ENCODE measurements at places on chromosomes 3 and 15.

- DNase-seq, result peak; percentile 26
These were observed 47.6 kb downstream of the TXNRD3 start for GRCh38 chr3:126607214-126607908.

- no peak for DNase-seq
These were observed 133.6 kb downstream of the TMEM108 start for GRCh38 chr3:133171831-133172230.

DNA sequence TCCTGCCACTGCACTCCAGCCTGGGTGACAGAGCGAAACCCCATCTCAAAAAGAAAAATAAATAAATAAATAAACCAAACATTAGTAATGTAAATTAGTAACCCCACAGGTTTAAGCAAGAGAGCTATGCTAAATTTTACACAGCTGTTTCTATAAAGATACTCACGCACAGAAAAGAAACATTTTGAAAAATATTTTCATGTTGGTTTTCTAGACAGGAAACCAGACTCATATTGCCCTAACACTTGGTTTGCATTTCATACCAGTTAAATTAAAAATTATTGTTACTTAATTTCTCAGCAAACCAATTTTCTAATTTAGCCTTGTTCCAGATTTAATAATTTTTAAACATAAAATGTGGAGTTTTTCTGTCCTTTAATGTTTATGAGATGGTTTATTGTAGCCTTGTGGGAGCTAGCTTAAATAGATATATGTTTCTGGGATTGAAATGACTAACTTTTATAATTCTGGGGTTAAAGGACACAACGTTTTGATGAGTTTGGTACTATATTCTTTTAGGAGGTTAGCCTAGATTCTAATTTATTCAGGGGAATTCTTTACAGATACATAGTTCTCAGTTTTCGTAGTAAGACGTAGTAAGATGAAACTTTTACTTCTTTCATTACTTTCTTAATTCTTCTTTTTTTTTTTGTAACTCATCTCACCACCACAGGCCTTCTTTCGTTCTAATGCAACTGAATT lies 42.6 kb upstream of the SLC4A7 start:
- no peak for DNase-seq

DNA sequence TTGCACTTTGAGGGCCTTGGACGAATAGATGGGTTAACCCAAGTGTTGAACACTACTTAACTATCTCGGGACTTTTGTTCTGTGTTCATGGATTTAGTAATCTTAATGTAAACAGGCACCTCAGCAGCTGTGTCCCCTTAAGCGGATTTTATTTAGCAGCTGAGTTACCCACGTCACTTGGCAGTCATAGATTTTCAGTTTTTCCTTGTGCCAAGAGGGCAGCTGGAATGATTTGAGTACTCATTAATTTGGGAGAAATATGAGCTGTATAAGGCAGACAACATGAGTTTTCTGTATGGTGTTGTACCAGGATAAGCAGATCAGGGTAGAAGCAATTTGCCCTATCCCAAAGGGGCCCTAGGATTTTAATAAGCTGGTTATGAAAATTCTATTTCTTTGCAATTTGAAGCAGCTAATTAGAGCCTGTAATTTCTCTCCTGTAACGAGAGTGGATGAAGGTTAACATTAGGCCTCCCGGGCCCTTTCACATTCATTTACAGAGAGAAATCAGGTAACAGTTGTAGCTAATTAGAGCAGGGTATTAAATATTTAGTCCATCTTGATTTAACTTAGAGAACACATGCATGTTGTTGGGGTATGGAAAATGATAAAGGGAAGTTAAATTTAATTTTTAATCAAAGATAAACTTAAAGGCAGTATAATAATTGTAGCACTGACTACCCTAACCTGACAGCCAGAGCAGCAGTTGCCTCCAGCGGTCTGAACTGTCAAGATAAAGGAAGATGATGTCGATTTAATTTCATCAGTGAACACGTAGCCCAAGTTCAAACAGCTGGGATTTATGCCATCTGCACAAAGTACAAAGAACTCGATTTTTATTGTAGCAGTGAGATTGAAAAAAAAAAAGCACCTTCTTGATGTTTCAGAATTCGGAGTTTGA lies 194.5 kb downstream of the LRTM1 start:
- no peak for DNase-seq

GRCh38 chr3:104396974-104397669 lies 969.6 kb upstream of the ALCAM start:
- no peak for DNase-seq

- no peak for DNase-seq
These were observed 43.3 kb downstream of the RBMS3 start for GRCh38 chr3:29324180-29324651.

DNA sequence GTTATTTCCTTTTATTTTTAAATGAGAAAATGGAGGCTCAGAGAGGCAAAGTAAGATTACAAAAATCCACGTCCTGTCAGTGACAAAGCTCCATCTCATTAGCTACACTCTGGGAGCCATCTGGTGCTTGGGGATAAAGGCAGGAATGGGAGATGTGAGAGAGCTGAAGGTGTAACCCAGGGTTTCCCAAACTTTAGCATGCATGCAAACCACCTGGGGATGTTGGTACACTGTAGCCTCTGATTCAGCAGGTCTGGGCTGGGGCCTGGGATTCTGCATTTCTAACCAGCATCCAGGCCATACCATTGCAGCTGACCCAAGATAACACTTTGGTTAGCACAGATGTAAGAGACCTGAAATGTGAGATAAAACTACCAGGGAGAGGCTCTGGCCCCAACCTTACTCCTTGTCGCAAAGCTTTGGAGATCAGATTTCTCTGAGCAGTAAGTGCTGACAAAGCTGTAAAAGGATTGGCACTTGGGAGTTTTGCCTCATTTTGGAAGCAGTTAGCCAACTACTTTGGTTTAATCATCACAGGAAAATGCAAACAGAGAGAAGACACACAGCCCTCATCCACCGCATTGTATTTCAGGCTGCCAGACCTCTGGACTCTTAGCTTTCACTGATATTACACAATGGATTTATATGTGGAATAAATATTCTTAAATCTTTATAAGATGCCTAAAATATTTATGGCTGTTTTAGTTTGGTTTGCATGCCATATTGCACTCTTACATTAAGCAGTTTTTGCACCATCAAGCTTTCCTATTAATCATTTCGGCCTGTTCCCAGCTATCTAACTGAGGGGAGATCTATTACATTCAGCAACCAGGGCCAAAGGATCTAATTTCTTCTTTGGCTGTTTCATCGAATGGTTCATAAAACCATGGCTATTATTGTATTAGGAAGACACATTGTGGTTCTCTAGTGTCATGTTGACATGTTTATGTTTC lies 263.0 kb downstream of the EBLN2 start:
- DNase-seq, result no peak

GRCh38 chr3:127688416-127689265 lies 15.9 kb downstream of the ABTB1 start:
- DNase-seq, result no peak

DNA sequence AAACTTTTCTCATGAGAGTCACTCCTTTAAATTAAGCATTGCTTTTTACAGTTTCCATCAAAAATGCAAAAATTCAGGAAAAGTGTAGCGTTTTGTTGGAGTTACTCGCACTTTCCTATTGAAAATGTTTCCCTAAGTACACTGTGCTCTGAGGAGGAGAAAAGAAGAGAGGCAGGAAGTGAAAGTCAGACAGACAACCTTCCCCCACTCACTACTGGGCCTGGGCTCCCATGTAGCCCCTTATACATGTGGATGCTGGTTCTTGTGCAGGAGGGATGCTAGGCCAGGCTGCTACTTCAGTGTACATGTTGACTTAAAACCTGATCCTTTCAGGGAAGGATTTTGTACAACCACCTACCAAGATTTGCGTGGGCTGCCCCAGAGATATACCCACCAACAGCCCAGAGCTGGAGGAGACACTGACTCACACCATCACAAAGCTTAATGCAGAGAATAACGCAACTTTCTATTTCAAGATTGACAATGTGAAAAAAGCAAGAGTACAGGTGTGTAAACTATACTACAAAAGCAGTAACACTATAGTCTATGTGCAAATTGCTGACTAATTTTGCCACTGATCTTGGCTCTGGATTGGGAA lies 15.1 kb downstream of the KNG1 start:
- no peak for DNase-seq

DNA sequence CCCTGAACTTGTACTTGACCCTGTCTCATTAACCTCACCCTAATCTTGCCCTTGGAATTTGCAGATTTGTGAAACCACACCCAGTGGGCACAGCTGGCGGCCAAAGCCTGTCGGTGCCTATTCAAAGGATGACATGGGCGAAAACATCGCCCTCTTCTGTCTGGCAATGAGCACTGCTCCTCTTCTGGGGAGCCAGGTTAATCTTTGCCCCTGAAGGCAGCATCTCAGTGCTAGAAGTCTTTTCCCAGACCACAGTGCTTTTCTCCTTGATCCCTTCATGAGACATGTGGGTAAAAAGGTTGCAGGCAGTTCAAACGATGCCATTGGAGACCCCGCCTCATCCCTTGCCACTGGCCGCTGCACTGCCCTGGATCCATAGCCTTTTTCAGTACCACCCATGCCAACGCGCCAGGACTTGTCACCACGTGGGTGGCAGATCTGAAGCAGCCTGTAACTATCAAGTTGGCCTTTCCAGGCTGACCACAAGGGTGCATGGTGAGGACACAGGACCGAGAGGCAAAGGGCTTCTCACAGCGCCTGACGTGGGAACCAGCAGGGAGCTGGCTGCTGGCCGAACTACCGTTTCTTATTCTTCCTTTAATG lies 6.5 kb upstream of the DNASE1L3 start:
- DNase-seq, result peak; percentile 68

DNA sequence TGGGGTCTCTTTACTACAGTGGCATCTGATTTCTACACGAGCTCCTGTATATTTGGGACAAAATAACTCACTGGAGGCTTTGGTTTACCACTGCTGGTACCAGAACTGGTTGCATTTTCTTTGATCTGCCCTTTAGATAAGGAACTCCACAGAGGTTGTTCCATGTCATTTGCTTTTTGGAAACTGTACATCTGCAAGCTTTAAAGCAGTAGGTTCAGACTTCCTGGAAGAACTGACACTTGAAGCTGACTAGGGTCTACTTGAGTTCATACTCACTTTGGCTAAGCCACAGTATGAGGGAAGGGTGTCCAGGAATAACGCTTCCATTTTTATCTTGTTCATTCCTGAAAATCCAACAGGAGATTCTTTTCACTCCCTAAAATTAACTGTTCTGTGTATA lies 86.4 kb downstream of the WWTR1 start:
- no peak for DNase-seq

DNA sequence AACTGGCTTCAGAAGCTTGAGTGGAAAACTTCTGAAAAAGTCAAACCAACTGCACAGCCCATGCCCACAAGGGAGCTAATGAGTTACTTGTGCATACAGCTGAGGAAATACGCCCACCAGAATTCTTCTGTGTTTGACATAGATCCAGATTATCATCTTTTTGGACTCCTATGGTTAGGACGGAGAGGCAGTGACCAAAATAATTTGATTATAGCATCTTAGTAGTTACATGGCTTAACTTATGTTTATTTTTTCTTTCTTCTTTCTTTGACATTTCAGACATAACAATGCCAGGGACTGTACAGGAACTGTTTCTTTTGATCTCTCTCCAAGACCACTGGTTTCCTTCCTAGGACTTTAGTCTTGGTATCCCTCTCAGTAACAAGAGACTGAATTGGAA lies 246.1 kb upstream of the RASGRP1 start:
- no peak for DNase-seq

Measured in CD4-positive, alpha-beta T cell treated with Interleukin-17A for 1 hour (primary cell).